ENCODE measurements at places on chromosomes 13 and 19. TPM values are rescaled to one million over a fixed set of nuclear protein-coding genes. Genes with fewer than 3 reads are reported as not detected.

Gene SMIM24
- total RNA-seq, result not detected

DNA sequence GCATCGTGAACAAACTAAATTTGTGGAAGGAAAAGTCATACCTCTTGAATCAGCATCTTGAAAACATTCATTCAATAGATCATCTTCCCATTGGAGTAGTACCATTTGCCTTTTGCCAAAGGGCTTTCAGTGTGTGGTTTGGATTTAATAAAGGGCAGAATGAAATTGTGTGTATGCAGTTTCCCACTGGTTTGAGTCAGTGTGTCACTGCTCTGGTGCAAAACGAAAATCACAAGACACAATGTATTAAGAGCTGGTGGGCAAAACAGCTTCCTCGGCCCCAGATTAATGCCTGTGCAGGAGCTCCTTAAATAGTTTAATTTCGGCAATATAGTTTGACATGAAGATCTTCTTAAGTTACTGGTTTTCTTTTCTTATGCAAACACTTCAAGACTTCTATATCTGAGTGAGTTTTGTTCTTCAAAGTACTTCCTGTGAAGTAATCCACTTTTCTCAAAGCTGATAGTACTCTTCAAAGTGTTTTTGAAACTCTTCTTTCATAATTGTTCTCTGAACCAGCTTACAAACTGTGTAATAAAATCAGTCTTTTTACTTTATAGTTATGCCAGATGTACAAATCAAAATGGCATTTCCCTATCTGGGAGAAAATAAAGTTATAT lies 32.1 kb downstream of the RASL11A start:
- no peak for DNase-seq
- no peak overlapping the region for H3K4me3 ChIP-seq
- H3K4me1 ChIP-seq, result no peaks in the 10 kb centered on the region

GRCh38 chr13:44734201-44734707 lies 158.1 kb upstream of the TSC22D1 start:
- H3K27ac ChIP-seq, result no peak overlapping the region
- no peak overlapping the region for H3K4me3 ChIP-seq
- no peak for DNase-seq
- no peaks in the 10 kb centered on the region for H3K27me3 ChIP-seq
- H3K4me1 ChIP-seq, result no peaks in the 10 kb centered on the region

GRCh38 chr13:90171649-90172048 lies 1175.8 kb upstream of the MIR17HG start:
- no peaks in the 10 kb centered on the region for H3K36me3 ChIP-seq
- no peak for DNase-seq
- H3K4me3 ChIP-seq, result no peak overlapping the region
- no peaks in the 10 kb centered on the region for H3K4me1 ChIP-seq
- H3K27me3 ChIP-seq, result no peaks in the 10 kb centered on the region

- no peaks in the 10 kb centered on the region for H3K36me3 ChIP-seq
- H3K4me1 ChIP-seq, result no peaks in the 10 kb centered on the region
- no peak overlapping the region for H3K4me3 ChIP-seq
- no peak overlapping the region for H3K27ac ChIP-seq
Observed at GRCh38 chr19:39524495-39524894, 8.2 kb downstream of the EID2B start.

DNA sequence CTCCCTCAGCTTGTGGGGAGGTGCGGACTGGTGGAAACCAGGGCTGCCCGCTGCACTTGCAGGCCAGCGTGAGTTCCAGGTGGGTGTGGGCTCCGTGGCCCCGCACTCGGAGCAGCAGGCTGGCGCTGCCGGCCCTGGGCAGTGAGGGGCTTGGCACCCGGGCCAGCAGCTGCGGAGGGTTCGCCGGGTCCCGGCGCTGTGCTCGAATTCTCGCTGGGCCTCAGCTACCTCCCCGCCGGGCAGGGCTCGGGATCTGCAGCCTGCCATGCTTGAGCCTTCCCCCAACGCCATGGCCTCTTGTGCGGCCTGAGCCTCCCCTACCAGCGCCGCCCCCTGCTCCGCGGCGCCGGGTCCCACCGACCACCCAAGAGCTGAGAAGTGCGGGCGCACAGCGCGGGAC lies 71.6 kb upstream of the ADGRL1 start:
- no peak overlapping the region for H3K27ac ChIP-seq
- no peak for DNase-seq
- H3K4me1 ChIP-seq, result no peaks in the 10 kb centered on the region
- H3K27me3 ChIP-seq, result no peaks in the 10 kb centered on the region

- DNase-seq, result no peak
- H3K27ac ChIP-seq, result peak within 1 kb of the TSS; percentile 59
- peaks cover 26% of the 10 kb centered on the region for H3K4me1 ChIP-seq
- H3K36me3 ChIP-seq, result no peaks in the 10 kb centered on the region
- H3K27me3 ChIP-seq, result peaks cover 10% of the 10 kb centered on the region
Observed at GRCh38 chr13:75635828-75636435, at the start of gene LMO7. TSS of gene LMO7 (plus strand) at chr13:75636330. CDS start at chr13:75636658, 328 bp downstream.

DNA sequence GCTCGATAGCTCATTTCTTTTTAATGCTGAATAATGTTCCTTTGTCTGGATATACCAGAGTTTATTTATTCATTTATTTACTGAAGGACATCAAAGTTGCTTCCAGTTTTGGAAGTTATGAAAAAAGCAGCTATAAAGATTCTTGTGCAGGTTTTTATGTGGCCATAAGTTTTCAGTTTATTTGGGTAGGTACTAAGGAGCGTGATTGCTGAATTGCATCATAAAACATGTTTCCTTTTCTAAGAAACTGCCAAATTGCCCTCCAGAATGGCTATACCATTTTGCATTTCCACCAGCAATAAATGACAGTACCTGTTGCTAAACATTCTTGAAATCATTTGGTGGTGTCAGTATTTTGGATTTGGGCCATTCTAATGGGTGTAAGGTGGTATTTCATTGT lies 1067.7 kb upstream of the SPRY2 start:
- H3K36me3 ChIP-seq, result no peaks in the 10 kb centered on the region
- H3K27ac ChIP-seq, result no peak overlapping the region
- no peaks in the 10 kb centered on the region for H3K4me1 ChIP-seq
- DNase-seq, result no peak

Gene ZNF823
- total RNA-seq, result 6.7 TPM

DNA sequence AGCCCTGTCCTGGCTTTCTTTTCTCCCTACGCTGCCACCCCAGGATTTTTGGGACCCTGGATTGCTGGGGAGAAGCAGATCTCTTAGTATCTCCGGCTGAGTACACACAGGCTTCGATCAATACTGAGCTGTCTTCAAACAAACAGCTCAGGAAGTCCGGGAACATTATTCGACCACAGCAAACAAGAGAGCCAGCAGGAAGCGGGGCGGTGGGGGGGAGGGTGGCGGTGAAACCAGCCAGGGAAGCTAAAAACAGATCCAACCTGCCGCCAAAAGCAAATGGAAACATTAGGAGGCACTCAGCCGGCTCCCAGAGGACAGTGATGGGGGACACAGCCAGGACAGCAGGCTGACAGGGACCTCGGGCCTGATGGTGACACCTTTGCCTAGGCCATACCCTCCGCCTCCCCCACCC lies 12.2 kb upstream of the BCAM start:
- no peaks in the 10 kb centered on the region for H3K27me3 ChIP-seq
- H3K27ac ChIP-seq, result peak overlapping the region; percentile 35
- no peaks in the 10 kb centered on the region for H3K36me3 ChIP-seq
- peaks cover 23% of the 10 kb centered on the region for H3K4me1 ChIP-seq
- H3K4me3 ChIP-seq, result no peak overlapping the region

GRCh38 chr13:108903613-108904012 lies 274.2 kb downstream of the MYO16 start:
- H3K27ac ChIP-seq, result no peak overlapping the region
- no peaks in the 10 kb centered on the region for H3K27me3 ChIP-seq
- H3K4me3 ChIP-seq, result no peak overlapping the region
- no peak for DNase-seq

GRCh38 chr13:33913829-33914228 lies 95.9 kb downstream of the RFC3 start:
- DNase-seq, result no peak
- no peaks in the 10 kb centered on the region for H3K36me3 ChIP-seq
- no peak overlapping the region for H3K4me3 ChIP-seq
- no peaks in the 10 kb centered on the region for H3K4me1 ChIP-seq
- H3K27ac ChIP-seq, result no peak overlapping the region

Gene OR7D2
- not detected for total RNA-seq

- H3K27ac ChIP-seq, result no peak overlapping the region
- peaks cover 56% of the 10 kb centered on the region for H3K4me1 ChIP-seq
- H3K27me3 ChIP-seq, result no peaks in the 10 kb centered on the region
- no peak for DNase-seq
- H3K36me3 ChIP-seq, result no peaks in the 10 kb centered on the region
Observed at GRCh38 chr19:16611121-16611520, 16.9 kb downstream of the MED26 start.

Gene STOML3
- total RNA-seq, result not detected

- DNase-seq, result no peak
- H3K4me1 ChIP-seq, result no peaks in the 10 kb centered on the region
- H3K4me3 ChIP-seq, result no peak overlapping the region
Observed at GRCh38 chr13:102993348-102993747, 72.9 kb downstream of the SLC10A2 start.

DNA sequence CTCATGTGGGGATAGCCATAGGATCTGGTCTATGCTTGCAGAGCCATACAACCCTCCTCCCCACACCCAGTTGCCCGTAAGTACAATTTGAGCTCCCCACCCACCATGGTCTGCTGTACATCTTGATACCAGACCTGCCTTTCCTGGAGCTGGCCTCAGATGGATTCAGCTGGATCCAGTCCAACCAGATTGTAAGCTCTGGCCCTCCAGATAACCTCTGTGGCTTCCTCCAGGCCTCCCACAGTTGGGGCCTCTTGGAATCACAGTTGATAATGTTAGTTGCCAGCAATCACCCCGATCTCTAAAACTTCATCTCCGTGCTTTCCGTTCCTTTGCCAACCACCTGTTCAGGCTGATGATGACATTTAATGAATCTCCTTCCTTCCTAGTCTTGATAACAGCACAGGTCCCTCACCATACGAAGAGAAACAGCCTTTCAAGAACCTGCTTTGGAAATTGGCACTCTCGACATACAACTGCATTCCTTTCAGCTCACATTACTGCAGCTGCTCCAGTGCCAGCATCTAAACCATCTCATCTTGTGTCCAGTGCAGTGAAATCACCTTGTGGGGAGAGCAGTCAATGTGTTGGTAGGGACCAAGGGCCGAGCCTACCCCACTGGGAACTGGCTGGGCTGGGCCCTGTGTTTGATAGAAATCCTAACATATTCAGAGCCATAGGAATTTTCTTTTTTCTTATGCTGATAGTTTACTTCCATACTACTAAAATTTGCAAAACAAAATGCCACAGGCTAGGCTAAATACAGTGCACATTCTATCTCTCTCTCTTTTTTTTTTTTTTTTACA lies 15.1 kb upstream of the FOXO1 start:
- peaks cover 24% of the 10 kb centered on the region for H3K4me1 ChIP-seq
- H3K4me3 ChIP-seq, result no peak overlapping the region
- no peak for DNase-seq
- H3K36me3 ChIP-seq, result no peaks in the 10 kb centered on the region
- peak overlapping the region; percentile 43 for H3K27ac ChIP-seq

All from esophagus muscularis mucosa (tissue), 4 donors.